ENCODE measurements at places on chromosomes 2 and 18.
A peak's percentile ranks its signal among the peaks of the same experiment; 100 is the strongest.

DNA sequence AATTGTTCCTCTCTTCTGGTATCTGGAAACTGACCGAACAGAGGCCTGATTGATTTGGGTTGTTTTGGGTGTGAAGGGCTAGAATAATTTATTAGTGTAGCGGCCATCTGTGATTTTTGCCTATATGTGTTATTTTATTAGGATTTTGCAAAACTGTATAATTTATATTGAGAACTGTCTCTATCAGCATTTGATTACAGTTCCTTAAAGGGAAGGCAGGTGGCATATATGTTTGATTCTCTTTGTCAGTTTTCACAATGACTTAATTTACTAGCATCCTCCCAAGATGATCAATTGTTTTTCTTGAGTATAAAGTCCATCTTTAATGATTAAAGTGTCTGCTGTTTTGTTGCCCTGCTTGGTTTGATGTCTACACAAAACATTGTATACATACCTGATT, 4.5 kb downstream of the NBEAL1 start:
- no peak for DNase-seq

DNA sequence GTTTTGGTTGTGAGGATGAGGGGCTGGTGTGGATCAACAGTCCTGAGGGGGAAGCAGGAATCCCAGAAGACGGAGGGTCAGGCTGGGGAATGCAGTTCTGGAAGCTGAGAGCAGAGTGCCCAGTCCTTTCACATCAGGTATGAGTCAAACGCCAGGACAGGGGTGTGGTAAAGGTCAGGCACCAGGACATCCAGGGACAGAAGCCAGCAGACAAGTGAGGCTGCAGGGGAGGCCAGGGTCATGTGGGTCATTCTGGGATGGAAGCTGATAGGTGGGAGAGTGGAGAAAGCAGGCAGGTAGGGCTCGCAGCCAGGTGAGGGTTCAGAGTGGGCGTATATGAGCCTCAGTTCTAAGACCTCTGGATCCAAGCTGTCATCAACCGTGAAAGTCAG, 12.8 kb upstream of the GNLY start:
- no peak for DNase-seq

DNA sequence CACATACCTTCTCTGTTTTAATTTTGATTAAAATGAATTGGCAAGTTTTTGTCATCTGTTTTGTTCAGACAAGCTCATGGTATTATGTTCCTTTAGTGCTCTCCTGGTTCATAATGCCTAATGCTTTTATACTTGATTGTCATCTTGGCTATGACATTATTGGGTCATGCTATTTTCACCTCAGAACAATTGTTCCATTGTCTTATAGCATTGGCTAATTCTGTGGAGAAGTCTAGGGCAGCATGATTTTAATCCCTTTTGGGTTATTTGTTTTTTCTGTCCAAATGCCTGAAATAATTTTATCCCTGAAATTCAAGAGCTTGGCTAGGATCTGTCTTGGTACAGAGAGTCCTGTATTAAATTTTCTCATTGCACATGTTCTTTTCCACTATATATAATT, 83.8 kb upstream of the CCDC85A start:
- no peak for DNase-seq

DNA sequence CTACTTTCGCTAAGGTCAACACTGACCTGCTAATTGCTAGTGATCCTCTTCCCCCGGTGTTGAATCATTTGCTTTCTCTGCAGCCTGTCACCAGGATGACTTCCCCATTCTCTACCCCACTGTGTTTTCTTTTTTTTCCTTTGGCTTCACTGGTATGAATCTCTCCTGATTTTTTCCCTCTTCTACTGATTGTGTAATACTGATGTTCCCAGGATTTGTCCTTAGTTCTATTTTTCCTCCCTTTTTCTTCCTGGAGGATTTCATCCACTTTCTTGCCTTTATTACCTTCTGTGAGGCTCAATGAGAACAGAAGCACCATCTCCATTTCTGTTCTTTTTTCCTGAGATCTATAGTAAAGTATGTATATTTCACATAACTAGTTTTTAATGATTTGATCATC, 14.1 kb upstream of the MSH2 start:
- no peak for DNase-seq

- DNase-seq = no peak
These were observed 38.9 kb downstream of the PIEZO2 start for GRCh38 chr18:11110509-11110908.

GRCh38 chr2:144516411-144516980, 3.4 kb downstream of the ZEB2 start:
- DNase-seq = no peak

- no peak for DNase-seq
These were observed 24.5 kb upstream of the HPCAL1 start for GRCh38 chr2:10278029-10278762.

GRCh38 chr2:86592547-86593230, 29.4 kb upstream of the CHMP3 start:
- DNase-seq = no peak

DNA sequence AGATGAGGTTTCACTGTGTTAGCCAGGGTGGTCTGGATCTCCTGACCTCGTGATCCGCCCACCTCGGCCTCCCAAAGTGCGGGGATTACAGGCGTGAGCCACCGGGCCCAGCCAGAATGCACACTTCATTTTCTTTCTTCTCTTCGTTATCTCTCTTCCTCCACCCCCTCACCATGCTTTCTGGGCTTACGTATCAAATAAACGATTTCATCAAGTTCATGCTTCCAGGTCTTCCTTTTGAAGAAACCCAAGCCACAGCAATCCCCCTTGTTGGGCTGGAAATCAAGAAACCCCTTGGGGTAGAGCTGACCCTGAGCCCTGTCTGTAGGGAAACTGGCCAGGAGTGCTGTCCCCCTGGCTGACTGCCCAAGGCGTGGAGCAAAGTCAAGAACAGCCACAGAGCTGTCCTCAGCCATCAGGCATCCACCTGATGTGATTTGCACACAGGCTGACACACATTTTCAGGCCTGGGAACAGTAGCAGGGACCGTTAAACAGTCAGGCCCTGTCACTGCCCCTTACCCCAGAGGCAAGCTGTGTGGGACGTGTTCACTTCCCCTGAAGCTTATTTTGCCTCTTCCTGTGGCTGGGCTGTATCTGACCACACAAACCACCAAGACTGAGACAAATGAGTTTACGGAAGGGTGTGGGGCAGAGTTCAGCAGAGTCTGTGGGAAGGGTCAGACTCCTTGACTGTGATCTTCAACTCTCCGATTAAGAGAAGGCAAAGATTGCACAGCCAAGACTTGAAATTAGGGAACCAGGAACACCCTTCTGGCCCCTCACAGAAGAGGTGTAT, 15.1 kb upstream of the NMUR1 start:
- peak; percentile 35 for DNase-seq

DNA sequence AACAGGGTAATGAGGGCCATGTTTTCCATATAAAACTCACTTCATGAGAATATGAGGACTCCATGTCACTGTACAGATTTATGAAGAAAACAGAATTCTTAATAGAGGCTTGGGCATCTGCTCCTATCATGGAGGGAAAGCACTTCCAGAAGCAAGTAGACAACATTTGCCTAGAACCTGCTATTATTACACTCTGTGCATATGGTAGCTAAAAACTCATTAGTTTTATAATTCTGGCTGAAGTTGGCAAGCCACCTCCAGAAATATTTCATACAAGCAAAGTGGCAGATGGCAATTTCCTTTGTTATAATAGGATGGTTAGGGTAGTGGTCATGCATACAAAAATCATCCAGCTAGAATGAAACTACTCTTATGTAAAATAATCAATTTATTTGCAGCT, 65.8 kb upstream of the TLK1 start:
- no peak for DNase-seq

- no peak for DNase-seq
These were observed 73.5 kb upstream of the C2orf15 start for GRCh38 chr2:99067871-99068625.

DNA sequence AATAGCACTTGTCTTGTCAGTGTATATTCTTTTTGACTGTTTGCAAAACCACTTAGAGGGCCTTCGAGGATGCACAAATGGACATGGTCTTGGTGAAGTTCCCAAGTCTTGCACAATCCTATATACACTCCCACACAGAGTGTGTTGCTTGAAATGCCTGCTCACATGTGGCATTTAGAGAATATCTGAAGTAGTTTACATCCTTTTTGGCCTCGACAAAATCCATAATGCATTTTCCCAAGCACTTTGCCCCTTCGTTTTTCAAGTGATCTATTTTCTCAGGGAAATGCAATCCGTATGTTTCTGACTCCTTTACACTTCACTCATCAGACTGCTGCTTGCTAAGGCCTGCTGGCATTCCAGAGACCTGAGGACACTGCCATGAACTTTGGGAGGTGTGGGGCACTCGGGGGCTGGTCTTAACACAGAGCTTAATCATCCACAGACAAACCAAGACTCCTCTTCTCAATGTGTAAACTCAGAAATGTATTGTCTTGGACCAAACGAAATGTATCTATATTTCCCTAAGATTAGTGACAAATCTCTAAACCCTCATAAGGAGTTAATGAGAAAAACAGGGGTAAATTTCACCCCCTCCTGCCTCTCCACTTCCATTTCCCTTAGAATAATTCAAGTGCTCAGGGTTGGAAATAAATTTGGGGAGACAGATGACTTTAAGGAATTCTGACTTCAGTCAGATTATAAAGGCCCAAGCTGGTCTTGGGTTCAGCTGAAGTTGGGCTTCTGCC, 219.3 kb upstream of the APCDD1 start:
- no peak for DNase-seq

Data from activated effector memory CD4-positive, alpha-beta T cell treated with Interleukin-2 at 50 U/mL for 16 hours (primary cell).